Germinal center (tissue), 1 donor: ENCODE measurements at places on chromosomes 2 and 18.
A peak's percentile ranks its signal among the peaks of the same experiment; 100 is the strongest.

GRCh38 chr2:104859766-104860450 lies 6.0 kb downstream of the POU3F3 start:
- no peak for DNase-seq

DNA sequence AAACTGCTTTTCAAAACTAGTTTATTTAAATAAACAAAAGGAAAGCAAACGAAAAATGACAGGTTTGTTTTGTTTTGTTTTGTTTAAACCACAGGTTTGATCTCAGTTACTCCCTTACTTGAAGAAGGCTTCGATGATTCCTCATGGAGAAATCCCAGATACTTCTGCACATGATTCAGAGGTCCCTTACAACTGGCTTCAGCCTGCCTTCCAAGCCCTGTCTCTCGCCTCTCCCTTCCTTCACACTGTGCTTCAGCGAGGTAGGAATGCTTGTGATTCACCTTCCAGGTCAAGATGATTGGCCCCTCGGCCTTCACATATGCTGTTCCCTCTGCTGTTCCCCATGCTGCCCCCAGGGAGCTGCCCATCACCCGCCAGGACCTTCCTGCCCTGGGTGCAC lies 104.1 kb upstream of the ITGA6 start:
- DNase-seq, result no peak

- peak; percentile 6 for DNase-seq
These were observed 37.8 kb upstream of the EFEMP1 start for GRCh38 chr2:55961318-55961911.

DNA sequence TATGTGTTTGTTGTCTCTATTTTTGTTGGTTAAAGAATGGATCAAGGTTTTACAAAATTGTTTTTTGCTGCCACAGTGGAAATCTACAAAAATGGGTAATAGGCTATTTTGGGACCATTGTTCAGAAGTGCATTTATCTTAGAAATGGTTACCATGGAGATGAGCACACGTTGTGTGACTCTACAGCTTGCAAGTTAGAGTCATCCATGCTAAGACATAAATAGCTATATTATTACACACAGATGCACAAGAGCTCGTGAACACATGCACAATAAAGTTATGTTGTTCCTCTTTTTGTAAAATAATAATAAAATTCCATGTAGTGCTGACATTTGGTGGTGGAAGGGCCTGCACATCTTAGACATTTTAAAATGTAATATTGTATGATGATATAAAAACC lies 15.5 kb upstream of the DUSP19 start:
- DNase-seq, result no peak

- no peak for DNase-seq
These were observed 548.8 kb upstream of the NRP2 start for GRCh38 chr2:205133544-205133943.

DNA sequence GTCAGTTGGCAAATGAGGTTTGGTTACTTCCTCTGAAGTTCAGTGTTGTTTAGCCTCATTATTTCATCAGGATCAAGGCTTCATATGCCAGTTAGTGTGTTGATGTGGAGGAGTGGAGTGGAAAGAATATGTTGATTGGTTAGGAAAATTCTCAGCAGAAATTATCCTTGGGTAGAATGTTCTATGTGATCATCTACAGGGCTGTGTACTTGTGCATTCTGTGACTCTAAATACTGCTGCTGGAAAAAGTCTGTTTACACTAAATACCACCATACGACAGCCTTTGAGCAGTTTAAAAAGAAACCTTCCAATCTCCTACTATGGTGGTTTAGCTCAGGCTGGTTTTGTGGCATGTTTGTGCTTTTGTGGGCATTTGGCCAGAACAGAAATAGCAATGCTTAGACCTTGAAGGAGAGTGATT lies 25.8 kb downstream of the CAB39 start:
- no peak for DNase-seq

- no peak for DNase-seq
These were observed 175.9 kb downstream of the SH3RF3 start for GRCh38 chr2:109304731-109305470.

DNA sequence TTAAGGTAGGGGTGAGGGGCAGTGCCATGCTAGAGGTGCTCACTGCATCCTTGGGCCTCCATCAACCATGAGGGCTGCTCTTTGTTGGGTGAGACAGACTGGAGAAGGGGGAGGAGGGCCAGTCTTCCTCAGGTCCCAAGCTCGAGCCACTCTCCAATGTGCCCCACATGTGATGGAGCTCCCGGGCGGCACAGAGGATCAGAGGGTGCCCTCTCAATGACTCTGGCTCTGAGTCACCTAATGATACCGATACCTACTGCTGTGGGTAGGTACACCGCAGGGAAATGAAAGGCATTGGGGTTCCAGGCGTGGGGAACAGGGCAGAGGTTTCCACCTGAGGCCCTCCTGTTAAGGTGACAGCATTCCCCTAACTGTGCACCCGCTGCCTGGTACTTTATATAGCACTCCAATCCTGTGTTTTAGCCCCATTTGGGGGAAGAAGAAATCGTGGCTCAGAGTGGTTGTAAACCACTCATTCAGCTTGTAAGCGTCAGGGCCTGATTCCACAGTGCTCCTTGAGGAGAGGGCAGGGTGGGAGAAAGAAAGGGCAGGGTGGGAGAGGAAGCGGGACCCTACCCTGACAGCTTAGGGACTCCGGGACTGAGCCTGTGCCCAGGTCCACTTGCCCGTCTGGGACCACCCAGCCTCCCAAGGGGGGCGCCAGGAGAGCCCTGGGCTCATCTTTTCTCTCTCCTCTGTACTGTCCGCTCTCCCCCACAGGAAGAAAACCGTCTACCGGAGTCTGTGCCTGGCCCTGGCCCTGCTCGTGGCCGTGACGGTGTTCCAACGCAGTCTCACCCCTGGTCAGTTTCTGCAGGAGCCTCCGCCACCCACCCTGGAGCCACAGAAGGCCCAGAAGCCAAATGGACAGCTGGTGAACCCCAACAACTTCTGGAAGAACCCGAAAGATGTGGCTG lies 1.8 kb downstream of the B3GNT7 start:
- DNase-seq, result no peak

GRCh38 chr18:415617-416612 lies 84.6 kb downstream of the COLEC12 start:
- DNase-seq, result no peak
